ENCODE measurements at places on chromosomes 6 and 20.

- DNase-seq: no peak
These were observed 11.0 kb downstream of the RRBP1 start for GRCh38 chr20:17671011-17671410.

DNA sequence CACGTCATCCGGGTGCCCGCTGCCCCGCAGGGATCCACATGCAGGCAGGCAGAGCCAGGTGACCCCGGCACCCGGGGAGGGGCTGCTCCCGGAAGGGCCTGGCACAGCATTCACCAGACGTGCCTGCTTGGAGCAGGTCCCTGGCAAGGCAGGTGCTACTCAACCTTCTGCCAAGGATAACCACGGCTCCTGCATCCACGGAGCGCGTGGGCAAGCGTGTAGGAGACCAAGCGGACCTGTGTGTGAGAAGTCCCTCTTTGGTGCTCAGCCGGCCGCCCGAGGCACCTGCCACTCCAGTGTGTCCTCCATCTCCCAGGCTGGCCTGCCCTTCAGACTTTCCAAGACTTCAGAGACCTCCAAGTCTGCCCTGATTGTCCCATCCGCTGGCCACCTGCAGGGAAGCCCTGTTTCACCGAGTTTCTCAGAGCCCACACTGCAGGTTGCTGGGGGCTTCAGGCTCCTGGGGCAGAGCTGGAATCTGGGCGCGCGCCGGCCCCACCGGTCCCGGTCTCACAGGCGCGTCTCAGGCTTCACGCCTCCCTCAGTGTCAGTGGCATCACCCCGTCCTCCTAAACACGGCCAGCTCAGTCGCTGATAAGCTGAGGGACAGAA, 124.3 kb downstream of the DLL1 start:
- DNase-seq: peak; percentile 58

- DNase-seq: no peak
These were observed 124.5 kb upstream of the GJE1 start for GRCh38 chr6:142008016-142008735.

DNA sequence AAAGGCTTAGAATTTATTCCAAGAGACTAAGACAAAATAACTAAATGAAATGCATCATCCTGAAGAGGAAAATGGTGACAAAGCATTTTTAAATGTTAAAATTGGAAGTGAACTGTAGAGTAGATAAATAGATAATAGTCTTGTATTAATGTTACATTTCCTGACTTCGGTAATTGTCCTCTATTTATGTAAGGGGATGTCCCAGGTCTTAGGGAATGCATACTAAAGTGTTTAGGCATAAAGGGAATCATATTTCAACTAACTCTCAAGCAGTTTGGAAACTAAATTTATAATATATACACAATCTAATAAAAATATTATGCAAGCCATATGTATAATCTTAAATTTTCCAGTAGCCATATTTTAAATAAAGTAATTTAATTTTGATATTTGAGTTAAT, 159.3 kb downstream of the WDR27 start:
- no peak for DNase-seq

DNA sequence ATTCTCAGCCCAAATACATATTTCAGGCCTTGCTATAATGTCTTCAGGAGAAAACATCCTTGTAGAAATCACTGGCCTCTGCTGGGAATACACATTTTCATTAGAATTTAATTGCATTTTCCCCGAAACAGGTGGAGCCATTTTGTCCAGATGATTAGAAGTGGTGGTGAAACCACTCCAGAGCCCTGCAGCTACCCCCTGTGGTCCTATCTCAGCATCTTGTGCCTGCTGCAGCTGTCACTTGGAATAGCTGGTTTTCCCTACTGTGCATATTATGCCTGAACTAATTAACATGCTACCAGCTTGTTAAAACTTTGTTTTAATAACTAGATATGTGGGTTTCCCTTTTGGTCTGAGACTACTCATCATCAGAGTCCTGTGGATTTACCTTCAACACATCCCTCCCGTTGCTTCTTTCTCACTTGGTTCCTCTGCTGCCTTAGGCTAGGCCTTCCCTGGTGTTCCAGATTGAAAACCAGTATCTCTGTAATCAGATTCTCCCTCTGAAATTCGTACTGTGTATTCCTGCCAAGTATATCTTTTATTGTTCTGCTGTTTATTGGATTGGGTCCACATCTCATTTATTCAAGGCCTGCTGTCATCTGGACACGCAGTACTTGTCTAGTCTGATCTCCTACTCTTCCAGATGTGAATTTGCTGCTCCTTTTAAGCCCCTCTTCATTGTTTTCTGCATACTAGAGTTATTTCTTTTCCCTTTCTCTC, 15.2 kb downstream of the DNAH8 start:
- DNase-seq: no peak

DNA sequence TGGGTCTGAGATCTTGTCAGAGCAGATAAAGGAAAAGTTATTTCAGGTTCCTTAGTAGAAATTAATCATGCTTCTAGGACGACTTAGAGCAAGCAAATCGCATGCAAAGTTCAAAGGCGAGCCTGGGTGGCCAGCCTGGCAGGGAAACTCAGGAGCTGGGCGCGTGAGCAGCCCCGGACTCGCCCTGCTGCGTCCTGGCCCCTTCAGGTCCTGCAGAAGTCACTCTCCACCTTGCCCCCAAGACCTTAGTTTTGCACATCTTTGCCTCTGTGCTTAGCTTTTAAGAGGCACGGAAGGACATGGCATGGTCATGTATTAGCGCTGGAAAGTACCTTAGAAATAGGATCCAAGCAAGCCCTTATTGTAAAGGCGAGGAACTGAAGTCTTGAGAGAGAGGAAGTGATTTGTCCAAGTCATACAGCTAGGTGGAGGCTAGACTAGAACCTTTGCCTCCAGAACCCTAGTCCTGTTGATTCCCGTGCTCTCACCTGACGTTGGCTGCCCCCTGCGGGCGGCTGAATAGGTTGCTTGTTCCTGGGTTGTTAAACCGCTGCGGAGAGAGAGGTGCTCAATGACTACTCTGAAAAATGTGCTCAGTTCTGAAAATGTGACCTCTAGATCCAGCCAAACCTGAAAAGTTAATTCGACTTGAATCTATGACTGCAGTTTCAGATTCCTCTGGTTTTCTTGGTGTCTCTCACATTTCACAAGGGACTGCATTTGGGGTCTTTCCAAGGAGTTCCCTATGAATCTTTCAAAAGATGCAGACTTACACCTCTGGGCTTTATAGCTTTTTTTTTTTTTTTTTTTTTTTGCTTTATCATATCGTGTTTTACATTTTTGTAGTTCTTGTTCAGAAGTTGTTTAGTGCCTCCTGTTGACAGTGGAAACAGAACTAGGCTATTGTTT, 2.7 kb downstream of the MYB start:
- DNase-seq: peak; percentile 47

DNA sequence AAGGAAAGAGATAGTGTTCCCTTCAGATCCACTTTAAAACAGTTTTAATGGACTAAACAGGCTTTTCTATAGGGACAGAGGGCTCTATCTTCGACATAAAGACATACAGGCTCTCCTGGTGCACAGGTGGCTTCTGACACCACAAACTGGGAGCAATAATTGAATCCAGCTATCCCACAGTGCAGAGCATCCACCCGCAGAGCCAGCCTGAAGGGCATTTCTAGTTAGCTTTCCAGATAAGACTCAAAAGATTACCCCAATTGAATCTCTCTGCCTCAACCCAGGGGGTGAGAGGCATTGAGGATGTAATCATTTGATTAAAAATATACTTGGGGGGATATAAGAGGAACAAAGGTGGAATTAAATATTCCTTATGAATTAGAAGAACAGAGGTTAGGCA, 64.8 kb upstream of the BEND3 start:
- DNase-seq: no peak

DNA sequence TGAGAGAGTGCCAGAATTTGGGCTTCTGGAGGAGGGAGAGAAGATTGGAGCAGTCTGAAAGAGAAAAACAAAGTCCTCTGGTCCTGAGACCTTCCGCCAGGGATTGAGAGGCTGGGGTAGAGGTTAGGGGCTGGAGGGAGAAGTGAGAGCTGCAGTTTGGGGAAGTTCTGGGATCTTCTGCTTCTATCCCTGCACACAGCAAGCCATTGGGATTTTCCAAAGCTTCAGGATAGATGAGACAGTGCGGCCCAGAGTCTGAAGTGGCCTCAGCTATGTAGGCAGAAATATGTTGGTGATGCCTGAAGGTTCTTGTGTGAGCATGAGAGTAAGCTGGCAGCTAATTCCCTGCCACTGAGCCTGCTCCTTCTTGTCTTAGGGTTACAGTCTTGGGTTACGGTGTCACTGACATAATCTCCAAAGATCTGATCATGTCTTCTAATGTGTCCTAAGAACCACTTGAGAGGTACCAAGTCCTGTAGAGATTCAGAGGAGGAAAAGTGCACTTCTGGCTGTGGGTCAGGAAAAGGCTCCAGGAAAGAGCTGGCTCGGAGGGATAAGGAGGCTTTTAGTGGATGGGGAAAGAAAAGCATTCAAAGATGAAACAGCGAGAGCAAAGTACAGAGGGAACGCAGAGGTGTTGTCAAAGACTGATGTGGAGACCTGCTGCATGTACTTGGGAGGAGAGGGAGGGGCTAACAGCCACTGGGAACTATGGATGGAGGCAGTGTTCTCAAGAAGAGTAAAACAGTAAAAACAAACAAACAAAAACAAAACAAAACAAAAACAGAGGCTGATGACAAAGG, 131.1 kb upstream of the MYLIP start:
- DNase-seq: no peak

GRCh38 chr6:8828376-8828775, 393.0 kb upstream of the SLC35B3 start:
- no peak for DNase-seq

GRCh38 chr6:26420688-26421171, 18.7 kb downstream of the BTN3A1 start:
- DNase-seq: no peak

DNA sequence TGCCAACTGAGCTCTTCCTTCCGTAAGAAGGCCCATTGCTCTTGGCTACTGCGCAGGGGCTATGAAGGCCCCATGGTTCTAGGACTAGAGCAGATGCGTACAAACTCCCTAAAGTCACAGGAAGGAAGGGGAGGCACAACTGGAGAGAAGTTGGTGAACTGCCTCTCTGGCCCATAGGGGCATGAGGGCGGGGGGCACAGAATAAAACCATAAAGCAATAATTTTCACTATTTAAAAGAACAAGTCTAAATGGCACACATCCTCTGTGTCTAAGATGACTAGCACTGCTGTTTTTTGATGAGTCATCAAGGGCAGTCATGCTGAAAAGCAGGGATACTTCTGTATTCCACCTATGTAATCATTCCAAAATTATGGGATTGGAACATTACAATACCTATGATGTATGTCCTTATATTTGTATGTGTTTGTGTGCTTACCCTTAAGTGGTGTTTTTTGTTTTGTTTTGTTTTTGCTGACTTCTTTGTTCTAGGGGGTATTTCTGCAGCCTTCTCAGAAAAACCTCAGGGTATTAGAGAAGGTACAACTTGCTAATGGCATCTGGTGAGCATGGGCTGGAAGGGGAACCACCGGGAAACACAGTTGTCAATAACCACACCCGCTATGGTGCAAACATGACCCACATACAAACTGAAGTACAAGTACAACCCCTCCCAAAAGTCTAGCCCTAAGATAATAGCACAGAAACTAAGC, 36.9 kb downstream of the B4GALT5 start:
- no peak for DNase-seq

DNA sequence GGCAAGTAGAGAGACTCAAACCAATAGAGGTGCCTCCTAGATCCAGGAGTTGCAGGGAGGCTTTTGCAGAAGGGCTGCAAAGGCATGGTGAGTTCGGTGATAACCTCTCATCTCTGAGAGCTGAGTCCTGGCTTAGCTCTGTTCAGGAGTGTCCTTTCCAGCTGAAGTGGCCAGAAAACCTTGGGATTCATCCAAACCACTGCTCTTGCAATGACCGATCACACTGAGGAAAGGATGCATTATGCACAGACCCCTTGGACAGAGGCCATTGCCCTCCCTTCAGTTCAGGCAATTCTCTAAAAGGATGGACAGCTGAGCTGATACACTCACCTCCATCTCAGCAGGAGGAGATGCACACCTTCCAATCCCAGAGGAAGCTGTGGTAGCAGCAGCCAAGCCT, 158.8 kb upstream of the ENPP5 start:
- DNase-seq: no peak

- no peak for DNase-seq
These were observed 19.6 kb upstream of the ARMH2 start for GRCh38 chr6:24818346-24818745.

DNA sequence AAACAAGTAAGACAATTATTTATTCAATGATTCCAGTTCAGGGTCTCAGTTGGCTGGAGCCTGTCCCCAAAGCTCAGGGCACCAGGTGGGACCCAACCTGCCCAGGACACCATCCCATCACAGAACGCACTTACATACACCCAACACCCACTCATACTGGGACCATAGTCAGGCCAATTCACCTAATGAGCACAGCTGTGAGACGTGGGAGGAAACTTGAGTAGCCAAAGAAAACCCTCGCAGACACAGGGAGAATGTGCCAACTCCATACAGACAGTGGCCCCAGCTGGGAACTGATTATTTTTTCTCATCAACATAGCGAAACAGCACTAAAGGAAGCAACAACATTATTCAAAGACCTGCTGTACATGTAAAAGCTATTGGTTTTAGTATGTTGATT, 58.6 kb upstream of the DOK5 start:
- no peak for DNase-seq

Data from left ventricle myocardium superior (tissue), 1 donor.